ENCODE measurements at places on chromosomes 4 and X.

DNA sequence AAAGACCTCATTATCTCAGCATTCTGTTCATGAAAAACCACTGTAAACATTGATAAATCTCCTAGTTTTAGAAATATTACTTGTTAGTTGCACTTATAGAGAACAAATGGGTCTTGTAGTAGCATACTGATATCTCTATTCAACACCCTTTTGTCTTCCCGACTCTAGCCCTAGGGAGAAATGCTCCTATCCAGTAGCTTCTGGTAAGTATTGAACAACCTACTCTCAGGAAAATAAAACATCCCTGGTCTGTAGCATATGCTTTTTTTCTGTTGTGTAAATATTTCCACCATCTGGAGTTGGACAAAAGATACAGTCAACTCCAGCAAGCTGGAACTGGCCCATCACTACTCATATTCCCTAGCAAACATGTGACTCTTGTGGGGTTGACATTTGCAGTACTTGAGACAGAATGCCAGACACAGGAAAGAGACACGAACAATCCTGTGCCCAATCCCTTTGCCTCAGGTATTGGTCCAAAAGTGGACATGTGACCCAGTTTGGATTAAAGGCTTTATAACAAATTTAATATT is 188.2 kb downstream of the GC start:
- DNase-seq = no peak

GRCh38 chr4:123435246-123436113 is 38.9 kb downstream of the SPRY1 start:
- no peak for DNase-seq

DNA sequence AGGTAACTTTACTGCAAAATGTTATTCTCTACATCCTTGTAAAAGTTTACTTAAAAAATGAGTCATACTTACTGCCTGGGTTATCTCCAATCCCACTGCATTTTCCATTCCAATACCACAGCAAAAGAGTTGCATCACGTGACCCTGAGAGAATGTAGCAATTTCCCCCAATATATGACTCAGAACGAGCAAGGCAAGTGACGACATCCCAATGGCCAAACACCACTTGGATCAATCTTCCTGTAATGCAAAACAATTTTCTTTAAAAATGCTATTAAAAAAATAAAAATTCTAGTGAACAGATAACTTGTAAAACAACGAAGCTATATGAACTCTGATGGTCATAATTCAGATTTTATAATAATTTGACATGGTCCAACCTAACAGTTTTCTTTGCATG is 224.3 kb downstream of the DCLK2 start:
- DNase-seq = no peak

DNA sequence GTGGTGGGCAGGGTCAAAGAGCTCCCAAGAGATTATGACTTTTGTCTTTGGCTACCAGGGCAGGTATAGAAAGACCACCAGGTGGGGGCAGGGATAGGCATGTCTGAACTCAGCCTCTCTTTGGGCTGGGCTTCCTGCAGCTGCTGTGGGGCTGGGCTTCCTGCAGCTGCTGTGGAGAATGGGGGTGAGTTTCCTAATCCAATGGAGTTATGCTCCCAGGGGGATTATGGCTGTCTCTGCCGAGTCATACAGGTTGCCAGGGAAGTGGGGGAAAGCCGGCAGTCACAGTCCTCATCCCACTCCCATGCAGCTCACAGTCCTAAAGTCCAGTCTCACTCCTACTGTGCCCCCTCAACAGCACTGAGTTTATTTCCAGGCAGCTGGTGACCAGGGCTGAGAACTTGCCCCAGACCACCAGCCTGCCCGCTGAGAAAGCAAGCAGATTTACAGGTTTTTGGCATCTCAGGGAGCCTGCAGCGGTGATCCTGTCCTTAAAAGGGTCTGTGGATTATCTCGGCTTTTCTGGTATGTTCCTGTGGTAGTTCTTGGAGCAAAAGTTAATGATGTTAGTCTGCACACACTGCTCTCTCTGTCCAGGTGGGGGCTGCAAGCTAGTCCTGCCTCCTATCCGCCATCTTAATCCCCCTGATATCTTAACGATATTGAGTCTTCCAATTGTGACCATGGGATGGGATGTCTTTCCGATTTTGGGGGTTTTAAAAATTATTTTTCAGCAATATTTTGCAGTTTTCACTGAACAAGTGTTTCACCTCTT is 133.4 kb downstream of the RTL9 start:
- DNase-seq = no peak

- no peak for DNase-seq
Measured at GRCh38 chrX:110746014-110746413, 49.6 kb downstream of the CHRDL1 start.

DNA sequence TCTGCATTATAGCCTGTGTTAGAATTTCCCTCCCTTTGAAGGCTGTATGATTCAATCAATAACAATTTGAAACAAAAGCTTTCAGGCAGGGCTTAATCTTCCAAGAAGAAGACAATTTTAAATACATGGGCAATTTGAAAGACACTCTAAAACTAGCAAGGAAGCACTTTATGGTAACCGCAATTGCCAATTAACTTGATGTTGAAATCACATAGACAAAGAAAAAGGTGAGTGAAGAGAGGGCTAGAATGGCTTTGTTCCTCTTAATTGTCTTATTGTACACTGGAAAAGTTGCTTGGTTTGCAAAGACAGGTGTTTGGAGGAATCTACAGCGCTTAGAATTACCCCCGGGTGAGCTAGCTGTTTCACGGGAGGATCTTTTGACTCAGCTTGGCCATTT is 74.4 kb upstream of the PRKX start:
- no peak for DNase-seq

- no peak for DNase-seq
Measured at GRCh38 chrX:101409043-101409442, 1.0 kb downstream of the HNRNPH2 start.
